ENCODE measurements at places on chromosomes 5 and 9. TPM values are rescaled to one million over a fixed set of nuclear protein-coding genes. Genes with fewer than 3 reads are reported as not detected.
A peak's percentile ranks its signal among the peaks of the same experiment; 100 is the strongest.

GRCh38 chr9:113528088-113528487, 64.6 kb downstream of the RGS3 start:
- DNase-seq, result peak; percentile 95

DNA sequence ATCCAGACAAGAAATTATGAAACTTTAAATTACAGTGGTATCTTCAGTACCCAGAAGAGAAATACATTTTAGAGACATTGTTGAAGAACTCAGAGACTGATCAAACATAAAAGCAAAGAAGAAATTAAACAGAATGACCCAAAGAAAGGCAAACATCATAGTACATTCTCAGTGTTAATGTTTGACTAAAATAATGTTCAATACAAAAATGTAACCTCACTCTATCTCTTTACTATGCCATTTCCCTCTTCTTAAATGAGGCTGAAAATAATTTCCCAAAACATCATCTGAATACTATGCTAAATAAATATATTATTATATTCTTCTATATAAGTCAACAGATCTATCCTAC, 22.8 kb downstream of the TMEM161B start:
- no peak for DNase-seq

DNA sequence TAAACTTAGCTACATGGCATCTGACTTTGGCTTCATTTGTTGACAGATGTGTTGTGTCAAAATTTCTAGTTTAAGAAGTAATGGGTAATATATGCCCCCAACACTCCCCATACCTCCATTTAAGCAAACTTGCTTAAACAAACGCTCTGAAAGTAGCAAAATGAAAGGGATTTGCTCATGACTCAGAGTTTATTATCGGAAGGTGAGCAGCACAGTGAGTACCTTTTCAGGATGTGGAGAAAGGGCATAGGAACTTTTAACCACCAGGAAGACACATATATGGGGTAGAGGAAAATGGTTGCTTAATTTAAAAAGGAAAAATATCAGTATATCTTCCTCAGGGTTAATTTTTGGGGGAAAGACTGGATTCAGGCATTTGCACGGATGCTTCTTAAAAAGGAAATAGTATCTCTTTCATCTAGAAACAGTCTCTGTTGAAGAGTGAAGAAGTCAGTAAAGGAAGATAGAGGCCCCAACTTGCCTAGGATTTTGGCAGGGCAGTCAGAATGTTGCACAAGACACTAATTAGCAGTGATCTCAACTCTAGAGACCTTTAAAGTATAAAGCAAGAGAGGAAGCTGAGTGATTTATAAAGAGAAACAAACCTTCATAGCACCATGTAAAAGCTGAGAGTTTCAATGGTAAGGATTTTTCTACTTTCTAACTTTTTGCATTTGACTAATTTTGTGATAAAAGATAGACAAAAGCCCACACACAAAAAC, 155.1 kb downstream of the TRIO start:
- no peak for DNase-seq

DNA sequence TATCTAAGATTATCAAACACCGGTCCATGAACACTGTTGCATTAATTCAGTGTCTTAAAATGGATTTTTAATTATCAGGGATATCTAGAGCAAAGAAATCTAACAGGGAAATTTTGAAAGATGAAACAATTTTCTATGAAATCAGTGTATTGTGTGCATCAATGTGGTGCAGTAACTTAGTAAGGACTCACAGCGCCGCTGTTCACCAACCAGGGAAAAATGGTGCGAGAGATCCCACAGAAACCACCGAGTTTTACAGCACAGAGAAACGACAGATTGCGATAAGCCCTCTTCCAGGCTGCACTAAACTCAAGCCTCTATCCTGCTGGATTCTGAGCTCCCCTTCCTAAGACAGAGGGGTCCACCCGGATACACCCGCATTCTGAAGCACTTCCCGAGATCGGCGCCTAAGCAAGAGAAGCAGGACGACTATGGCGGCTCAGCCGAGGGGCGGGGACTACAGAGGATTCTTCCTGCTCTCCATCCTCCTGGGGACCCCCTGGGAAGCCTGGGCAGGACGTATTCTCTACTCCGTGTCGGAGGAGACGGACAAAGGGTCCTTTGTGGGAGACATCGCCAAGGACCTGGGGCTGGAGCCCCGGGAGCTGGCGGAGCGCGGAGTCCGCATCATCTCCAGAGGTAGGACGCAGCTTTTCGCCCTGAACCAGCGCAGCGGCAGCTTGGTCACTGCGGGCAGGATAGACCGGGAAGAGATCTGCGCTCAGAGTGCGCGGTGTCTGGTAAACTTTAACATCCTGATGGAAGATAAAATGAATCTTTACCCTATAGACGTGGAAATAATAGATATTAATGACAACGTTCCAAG, at the start of gene PCDHGA7:
Gene PCDHGA7, plus strand, starts transcription at position 274 of the 826 bp plus-strand sequence. Its CDS starts 158 bp downstream, at position 432.
- DNase-seq, result no peak

IFNA7 gene
- total RNA-seq, result not detected

PCDHB8 gene
- 1.3 TPM for total RNA-seq

Data from thyroid gland (tissue), 4 donors.